Hematopoietic multipotent progenitor cell (in vitro differentiated cells): ENCODE measurements at places on chromosomes 2 and 18. TPM values are rescaled to one million over a fixed set of nuclear protein-coding genes. Genes with fewer than 3 reads are reported as not detected.

- DNase-seq: no peak
These were observed 211.6 kb downstream of the TRIB2 start for GRCh38 chr2:12928197-12928774.

DNA sequence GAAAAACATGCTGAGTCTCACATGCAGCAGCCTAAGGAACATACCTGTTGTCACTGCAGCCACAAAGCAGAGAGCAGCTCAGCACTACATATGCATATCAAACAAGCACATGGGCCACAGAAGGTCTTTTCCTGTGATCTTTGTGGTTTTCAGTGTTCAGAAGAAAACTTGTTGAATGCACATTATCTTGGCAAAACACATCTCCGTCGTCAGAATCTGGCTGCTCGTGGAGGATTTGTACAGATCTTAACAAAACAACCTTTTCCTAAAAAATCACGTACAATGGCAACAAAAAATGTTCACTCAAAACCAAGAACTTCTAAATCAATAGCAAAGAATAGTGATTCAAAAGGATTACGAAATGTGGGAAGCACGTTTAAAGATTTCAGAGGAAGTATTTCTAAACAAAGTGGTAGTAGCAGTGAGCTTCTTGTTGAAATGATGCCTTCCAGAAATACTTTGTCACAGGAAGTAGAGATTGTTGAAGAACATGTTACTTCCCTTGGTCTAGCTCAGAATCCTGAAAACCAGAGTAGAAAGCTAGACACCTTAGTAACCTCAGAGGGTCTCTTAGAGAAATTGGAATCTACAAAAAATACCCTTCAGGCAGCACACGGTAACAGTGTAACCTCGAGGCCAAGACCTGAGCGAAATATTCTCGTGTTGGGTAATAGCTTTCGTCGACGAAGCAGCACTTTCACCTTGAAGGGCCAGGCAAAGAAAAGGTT is 34.1 kb downstream of the ZNF407 start:
- DNase-seq: peak; percentile 64

DNA sequence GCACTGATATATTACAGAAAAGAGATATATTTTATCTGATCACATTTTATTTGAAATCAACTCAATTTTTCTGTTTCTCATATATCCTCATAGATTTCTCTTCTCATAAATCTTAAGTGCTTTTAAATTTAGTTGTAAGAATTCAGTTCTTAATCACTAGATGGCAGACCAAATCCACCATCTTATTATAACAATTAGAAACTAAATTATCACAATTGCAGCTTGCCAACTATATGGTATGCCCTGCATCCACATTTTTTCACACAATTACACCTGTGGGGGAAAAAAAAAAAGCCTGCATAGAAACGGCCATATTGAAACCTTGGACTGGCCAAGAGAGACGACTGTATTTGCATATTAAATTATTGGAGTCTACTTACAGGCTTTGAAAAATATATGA is 64.4 kb downstream of the COL5A2 start:
- peak; percentile 15 for DNase-seq

GRCh38 chr2:97699765-97700444 is 13.5 kb upstream of the ZAP70 start:
- no peak for DNase-seq

- DNase-seq: no peak
These were observed 65.2 kb upstream of the SALL3 start for GRCh38 chr18:78914249-78914935.

The IL37 gene
- not detected for total RNA-seq

The SERPINB4 gene
- total RNA-seq: not detected

DNA sequence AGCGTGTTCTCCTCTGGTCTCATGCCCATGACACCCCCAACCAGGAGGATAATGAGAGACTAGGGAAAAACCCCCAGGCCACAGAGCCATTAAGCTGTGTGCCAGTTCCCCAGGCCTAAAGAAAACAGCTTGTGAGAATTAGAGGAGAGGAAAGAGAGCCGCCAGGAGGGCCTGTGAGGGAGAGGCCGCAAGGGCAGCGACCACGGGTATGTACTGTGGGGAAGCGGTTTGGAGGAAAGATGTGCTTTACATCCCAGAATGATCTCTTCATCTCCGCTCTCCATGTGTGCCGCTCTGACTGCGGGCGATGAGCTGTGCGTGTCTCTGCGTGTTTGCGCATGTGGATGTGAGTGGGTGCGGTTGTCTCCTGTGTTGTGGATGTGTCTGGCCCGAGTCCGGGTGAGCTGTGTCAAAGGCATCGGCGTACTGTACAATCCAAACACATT is 82.9 kb downstream of the DYSF start:
- DNase-seq: no peak

The TSN gene
- total RNA-seq: 30.7 TPM

GRCh38 chr2:109629867-109630266 is 15.7 kb downstream of the SOWAHC start:
- no peak for DNase-seq

The ANKRD30B gene
- not detected for total RNA-seq

DNA sequence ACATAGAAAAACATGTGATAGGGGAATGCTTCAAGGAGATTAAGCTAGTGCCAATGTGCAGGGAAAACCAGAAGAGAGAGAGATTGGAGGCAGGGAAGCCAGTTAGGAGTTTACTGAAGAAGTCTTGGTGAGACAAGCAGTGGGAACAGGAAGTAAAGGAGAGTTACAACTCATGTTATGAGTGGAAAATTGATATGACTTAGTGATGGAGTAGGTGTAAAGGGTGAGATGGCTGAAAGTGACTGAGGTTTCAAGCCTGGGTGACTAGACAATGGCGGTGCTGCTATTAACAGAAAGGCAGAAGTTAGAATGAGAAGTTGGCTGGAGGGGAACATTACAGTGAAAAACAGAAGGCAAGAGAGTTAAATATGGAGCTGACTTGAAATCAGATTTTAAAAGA is 16.5 kb downstream of the DOK1 start:
- DNase-seq: no peak

GRCh38 chr2:179936654-179937053 is 70.4 kb downstream of the CWC22 start:
- peak; percentile 18 for DNase-seq

The SLC4A5 gene
- total RNA-seq: 4.3 TPM

The ANKRD53 gene
- total RNA-seq: 1.9 TPM

The CKAP2L gene
- total RNA-seq: 0.81 TPM

The ZNF513 gene
- 17.0 TPM for total RNA-seq

DNA sequence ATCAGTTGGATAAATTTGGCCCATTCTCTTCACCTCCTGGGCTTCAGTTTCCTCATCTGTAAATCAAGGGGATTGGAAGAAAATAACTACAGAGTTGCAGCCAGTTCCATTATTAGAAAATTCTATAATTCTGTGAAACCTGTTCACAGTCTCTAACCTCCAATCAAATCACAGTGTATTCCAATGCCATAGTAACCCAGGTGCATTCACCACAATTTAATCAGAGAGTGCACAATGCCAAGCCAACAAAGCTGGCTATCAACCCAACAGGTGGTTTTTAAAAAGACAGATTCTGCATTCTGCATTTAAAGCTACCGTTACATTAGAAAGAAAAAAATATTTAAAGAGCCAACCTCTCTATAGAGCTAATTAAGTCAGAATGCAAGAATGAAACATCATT is 308.6 kb downstream of the RNF144A start:
- no peak for DNase-seq

DNA sequence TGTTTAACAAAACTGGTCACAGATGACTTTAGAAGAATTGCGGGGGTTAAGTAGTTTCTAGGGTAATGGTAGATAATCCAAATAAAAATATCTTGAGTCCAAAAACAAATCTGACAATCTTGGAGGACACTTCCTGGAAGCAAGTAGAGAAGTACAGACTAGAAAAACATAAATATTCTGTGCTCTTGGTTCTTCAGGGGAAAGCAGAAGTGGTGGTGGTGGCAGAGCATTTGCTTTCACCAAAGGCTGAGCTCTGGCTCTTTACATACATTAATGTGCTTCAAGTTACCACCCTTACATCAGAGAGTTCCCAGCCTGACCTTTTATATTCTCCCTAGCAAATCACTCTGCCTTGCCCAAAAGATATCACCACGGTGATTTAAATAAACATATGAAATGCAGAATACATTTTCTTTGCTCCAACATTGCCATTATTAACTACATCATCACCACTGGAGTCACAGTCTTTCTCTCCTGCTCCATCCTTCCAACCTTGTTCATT is 15.3 kb downstream of the PDE11A start:
- DNase-seq: no peak

DNA sequence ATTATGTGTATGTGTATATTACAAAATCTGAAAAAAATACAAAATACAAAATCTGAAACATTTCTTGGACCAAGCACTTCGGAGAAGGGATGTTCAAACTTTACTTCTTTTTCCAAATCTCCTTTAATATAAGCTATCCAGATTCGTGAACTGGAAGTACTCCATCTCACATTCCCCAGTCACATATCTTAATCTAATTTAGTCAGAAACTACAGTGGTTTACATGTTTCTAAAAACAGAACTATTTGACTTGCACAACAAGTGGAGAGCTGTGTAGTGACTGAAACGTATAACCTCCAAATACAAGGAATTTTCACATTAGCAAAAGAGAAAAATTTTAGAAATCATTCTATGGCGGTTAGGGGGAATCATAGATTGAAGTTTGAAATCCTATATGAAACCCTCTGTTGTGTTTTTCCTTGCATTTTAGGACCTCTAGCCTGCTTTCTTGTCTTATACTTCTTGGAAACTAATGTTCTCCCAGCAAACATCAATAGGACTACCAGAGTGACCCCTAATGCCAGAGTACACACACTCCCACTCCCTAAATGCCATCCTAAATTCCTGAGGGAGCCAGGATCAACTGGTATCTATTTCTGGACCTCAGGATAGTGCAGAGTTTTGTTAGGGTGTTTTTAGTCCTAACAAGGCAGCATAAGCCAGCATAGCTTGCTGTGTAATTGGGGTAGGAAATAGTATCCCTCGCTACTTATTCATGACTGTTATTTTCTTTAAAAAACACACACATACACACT is 30.2 kb upstream of the ROCK1 start:
- no peak for DNase-seq

DNA sequence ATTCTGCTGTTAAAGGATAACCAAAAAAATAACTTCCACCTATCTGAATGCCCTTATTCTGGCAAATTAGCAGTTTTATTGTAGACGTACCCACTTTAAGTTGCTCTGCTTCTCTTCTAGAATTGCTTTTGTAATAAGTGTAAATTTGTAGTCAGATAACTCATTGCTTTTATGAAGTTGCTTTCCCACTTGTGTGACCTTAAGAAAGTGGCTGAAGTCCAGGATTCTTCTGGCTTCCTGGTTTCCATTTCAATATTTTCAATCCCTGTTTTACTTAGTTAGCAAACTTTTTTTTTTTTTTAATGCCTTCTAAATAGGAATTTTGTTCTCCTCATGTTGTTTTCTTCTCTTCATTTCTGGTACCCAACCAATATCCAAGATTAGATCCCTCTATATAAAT is 59.8 kb downstream of the GLS start:
- DNase-seq: no peak

- no peak for DNase-seq
These were observed 100.9 kb downstream of the TNS1 start for GRCh38 chr2:217901835-217902378.

- DNase-seq: no peak
These were observed 5.5 kb upstream of the SMARCAL1 start for GRCh38 chr2:216406826-216407225.

GRCh38 chr2:158990397-158991214 is 22.2 kb downstream of the TANC1 start:
- DNase-seq: no peak
